ENCODE measurements at places on chromosomes 7 and 10.
A peak's percentile ranks its signal among the peaks of the same experiment; 100 is the strongest.

DNA sequence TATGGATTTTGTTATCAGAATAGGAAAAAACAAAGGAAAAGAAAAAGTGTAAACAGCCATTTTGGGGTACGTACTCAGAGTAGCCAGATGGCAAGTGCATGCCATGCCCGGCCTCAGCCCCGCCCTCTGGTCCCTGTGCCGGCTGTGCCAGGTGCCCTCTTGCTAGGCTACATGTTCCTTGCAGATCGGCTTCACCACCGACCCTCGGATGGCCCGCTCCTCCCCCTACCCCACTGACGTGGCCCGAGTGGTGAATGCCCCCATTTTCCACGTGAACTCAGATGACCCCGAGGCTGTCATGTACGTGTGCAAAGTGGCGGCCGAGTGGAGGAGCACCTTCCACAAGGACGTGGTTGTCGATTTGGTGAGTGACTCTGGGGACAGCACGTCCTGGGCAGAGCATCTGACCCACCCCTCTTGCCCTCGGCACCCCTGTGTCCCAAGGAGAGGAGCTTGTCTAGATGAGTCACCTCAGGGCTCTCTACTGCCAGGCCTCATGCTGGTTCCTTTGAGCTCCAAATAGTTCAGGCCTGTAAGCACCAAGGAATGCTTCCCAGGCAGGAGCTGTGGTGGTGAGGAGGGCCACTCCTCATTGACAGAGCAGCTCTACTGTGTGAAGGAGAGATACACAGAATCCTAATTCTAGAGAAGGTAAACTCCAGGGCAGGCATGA is 54.9 kb upstream of the ZMIZ2 start:
- DNase-seq: no peak

- DNase-seq: no peak
These were observed 430.2 kb downstream of the PTPRN2 start for GRCh38 chr7:158157460-158157859.

DNA sequence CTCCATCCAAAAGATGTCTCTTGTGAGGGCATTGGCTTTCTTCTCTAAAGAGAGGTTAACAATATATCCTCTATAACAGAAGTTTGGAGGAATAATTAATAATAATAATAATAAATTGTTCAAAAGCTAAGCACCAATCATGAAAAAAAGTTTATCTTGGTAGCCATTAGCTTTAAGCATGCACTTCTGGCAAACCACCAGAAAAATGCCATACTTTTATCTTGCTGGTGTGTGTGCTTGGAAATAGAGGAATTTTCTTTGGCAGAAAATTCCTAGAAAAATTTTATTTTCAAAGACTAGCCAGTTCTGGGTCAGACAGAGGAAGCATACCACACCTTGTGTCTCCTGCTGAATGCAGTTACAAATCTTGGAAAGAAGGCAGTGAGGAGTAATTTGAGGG is 52.5 kb upstream of the NPY start:
- DNase-seq: no peak

- no peak for DNase-seq
These were observed 22.7 kb upstream of the AKR1B10 start for GRCh38 chr7:134504660-134505164.

DNA sequence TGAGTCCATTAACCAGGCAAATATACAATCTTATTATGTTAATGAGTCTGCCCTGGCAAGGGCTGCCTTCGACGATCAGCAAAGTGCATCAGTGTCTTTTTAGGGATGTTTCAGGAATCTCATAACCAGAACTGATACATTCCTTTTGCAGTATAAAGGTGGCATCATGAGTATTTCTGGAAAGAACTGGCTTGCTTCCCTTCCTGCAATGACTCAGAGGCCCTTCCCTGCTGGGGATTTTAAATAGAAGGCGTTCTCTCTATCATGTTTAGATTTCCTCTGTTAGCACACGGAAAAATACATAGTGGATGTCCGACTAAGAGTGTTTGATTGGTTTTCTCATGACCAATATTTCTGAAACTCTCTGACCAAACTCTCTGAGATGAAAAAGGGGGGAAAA is 1.8 kb downstream of the NPS start:
- no peak for DNase-seq

DNA sequence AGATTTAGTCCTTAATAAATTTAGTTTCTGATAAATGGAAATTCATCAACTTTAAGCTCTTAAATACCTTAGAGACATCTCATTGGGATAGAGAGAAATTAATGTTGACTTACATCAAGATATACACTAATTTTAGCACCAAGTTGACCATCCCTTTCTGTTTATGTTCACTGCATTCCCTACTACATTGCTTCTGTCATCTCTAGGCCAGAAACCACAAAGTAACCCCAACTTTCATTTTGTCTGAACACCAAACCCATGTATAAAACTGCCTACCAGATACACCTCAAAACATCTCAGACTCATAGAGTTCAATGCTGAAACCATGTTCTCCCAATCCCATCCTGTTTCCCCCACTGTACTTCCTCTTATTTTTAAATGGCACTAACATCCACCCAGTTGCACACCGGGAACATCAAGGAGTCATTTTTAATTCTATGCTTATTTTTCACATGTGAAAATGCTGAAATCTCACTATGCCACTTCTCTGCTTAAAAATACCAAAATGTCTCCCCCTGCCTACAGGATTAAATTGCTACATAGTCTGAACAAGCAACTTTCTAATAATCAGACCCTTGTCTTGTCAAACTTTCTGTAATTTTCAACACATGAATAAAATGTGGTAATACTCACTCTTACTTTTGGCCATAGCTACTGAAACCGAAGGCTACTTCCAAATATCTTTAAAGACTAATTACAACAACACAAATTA is 201.6 kb downstream of the SEMA3D start:
- DNase-seq: no peak

DNA sequence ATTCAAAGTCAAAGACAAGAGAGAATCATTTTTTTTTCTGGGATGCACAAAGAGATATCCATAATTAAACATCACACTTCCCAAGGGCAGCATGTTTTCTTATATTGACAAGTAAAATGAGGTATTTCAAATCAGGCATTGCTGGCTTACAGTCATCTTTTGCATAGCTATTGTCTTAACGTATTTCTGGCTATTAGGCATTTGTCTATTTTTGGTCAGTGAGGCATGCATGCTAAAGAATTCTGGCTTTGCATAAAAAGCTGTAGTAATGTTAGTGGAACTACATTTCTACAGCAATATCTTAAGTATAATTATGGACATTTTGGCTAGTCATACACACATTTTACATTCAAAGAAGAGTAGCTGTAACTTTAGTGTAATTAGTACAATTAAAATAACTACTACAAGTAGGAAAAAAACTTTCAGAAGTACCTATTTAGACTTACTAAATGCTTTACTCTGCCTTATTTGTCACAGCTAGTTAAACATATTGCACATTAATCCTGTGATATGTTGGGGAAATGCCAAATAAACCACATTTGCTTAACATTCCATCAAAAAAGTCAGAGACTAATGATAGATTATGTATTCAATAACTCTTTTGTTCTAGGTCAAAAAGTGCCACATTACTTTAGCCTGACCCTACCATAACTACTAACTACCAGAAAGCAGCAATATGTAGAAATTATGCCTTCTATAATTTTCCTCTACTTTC is 76.4 kb downstream of the RELN start:
- DNase-seq: no peak

DNA sequence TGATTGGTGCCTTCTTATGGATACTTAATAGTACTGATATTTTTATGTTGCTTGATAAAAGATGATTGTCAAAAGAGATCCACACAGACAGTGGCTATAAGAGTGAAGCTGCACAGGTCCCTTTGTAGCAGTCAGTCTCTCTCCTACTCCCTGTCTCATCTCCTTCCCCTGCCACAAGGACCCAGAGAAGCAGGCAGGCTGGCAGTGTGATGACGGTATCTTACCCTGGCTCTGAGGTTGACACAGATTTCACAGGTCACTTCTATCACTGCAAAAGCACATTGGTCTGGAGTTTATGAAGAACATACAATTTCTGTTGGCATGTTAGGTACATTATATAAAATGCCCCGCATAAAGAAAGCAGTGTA is 64.4 kb upstream of the AHR start:
- peak; percentile 18 for DNase-seq

GRCh38 chr10:47321521-47322195 is 596 bp upstream of the GDF2 start:
- no peak for DNase-seq

DNA sequence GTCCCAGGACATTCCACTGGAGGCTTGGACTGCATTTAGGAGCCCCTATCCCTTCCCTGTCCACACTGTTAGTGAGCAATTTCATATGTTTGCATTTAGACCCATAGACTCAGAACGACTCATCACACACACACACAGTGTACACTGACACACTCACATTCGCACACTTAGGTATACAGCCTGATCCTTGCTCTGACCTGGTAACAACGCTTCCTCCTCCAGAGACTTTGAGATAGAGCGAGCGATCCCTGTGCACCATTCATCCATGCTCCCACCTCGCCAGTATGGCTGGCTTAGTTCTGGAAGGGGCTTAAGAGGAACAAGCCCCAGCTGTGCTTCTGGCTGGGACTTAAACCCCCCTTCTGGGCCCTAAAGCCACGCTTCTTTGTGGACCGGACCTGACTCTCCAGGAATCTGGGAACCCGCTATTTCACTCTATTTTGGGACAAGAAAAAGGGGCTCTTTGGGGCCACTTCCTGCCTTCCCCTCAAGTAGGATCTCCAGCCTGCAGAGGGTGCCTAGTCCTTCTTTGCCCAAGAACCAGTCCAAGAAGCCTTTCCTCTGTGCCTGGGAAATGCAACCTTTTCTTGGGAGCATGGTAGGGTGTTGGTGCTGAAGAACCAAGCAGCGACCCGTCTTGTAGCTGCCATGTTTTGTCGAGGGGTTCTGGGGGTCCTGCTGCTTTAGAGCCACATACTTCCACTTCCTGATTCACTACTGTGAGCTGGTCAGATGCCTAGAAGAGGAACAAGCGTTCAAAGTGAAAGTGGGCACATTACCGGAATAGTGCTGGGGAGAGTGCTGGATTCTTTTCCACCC is 1.1 kb upstream of the HOXA13 start:
- no peak for DNase-seq

GRCh38 chr7:208130-208673 is 15.8 kb downstream of the FAM20C start:
- DNase-seq: no peak

DNA sequence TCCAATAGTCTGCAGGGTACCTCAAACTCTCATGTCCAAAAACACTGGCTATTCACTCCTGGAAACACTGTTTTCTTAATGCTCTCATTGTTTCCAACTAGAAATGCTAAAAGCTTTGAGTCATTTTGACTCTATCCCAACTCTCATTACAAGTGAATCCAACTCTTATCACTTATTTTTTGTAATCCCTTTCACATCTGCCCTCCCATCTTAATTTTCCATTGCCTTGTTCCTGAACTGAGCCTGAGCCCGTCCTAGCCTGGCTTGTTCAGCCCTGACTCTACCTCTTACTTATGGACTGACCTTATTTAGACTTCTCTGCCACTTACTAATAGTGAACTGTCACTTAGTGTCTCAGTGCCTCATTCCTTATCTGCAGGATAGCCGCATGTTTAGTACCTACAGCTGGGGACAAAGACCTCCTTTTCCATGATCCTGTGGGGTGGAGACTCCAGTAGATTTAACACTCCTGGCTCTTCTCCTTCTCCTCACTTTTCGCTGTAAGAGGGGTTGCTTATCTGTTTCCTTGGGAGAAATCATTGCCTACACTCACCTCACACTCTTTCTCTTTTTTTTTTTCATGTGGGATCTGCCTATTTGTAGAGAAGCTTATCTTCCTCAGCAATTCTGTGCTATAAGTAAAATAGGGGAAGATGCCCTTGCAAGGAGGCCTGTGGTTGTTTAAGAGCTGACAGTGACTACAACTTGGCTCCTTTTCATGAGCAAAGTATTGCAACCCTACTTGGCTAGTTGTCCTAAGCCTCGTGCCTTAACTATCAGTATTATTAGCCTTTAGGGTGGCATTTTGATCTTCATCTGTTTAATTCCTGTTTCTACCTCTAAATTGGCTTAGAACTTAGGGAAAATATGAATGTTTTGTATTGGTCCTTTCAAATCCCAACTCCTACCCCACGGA is 56.4 kb downstream of the SLC16A12 start:
- no peak for DNase-seq

GRCh38 chr7:2025188-2025587 is 207.6 kb downstream of the MAD1L1 start:
- no peak for DNase-seq

DNA sequence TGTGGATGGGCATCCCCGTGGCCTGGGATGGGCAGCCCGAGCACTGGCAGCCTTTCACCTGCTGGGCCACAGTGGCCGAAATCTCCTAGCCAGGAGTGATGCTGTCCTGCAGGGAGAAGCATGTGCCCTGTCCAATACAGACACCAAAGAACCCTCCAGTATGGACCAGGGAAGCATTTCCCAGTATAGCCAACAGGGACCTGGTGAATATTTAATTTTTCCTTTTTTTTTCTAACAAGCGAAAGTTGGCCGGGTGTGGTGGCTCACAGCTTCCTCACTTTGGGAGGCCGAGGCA is 11.0 kb downstream of the IMPDH1 start:
- DNase-seq: no peak
